ENCODE measurements at places on chromosomes 4 and X.

DNA sequence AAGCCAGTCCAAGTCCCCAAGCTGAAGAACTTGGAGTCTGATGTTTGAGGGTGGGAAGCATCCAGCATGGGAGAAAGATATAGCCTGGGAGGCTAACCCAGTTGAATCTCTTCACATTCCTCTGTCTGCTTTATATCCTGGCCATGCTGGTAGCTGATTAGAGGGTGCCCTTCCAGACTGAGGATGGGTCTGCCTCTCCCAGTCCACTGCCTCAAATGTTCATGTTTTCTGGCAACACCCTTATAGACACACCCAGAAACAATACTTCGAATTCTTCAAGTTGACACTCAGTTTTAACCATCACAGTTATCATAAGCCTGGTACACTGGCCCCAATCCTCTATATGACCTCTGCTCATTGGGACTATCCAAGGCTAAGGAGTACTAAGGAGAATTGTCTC, 124.1 kb upstream of the WDR1 start:
- DNase-seq: no peak

- no peak for DNase-seq
These were observed 33.3 kb upstream of the VCX2 start for GRCh38 chrX:8204169-8204935.

GRCh38 chr4:27619435-27619834, 758.8 kb downstream of the STIM2 start:
- no peak for DNase-seq

- DNase-seq: no peak
These were observed 72.7 kb upstream of the H2AZ1 start for GRCh38 chr4:100022792-100023222.

- DNase-seq: no peak
These were observed 8.4 kb upstream of the HERC3 start for GRCh38 chr4:88583631-88584470.

DNA sequence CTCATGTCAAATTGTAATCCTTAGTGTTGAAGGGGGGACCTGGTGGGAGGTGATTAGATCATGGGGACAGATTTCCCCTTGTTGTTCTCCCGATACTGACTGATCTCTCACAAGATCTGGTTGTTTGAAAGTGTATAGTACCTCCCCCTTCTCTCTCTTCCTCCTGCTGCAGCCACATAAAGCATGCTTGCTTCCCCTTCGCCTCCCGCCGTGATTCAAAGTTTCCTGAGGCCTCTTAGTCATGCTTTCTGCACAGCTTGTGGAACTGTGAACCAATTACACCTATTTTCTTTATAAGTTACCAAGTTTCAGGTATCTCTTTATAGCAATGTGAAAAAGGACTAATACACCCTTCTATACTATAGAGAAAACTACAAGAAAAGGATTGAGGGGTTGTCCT, 1170.5 kb upstream of the AGA start:
- DNase-seq: no peak

DNA sequence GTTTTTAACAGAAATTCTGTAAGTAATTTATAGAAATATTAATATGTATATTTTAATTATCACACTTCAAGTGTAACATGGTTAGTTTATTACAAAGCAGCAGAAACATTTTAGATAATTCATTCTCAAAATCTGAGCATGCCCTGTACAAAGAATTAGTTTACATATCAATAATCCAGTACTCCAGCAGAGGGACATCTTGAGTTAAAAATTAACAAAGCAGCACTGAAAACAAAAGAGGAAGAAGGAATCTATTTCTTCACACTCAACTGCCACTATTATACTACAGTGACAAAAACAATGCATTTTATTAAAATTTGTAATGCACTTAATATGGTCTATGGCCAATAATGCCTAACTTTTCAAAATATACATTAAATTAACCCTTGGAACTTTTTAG, 179.1 kb upstream of the KLHL4 start:
- DNase-seq: no peak

GRCh38 chrX:140521393-140521792, 16.5 kb upstream of the SOX3 start:
- DNase-seq: no peak

DNA sequence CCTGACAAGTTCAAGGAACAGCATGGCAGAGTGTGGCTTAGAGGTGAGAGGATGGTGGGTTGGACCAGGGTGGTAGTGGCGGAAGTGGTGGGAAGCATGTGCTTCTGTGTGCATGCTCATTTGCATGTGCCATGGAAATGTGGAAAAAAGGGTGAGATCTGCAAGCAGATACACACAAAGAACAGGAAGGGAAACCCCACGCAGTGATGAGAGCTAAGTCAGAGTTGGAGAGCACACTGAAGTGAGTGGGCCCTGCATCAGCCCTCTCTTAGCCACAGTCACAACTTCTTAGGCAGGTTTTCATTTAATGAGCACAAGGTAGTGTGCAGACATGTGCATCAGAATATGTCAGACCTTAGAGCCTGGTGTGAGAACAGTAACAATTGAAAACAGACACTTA, 483.8 kb downstream of the AFF2 start:
- no peak for DNase-seq

DNA sequence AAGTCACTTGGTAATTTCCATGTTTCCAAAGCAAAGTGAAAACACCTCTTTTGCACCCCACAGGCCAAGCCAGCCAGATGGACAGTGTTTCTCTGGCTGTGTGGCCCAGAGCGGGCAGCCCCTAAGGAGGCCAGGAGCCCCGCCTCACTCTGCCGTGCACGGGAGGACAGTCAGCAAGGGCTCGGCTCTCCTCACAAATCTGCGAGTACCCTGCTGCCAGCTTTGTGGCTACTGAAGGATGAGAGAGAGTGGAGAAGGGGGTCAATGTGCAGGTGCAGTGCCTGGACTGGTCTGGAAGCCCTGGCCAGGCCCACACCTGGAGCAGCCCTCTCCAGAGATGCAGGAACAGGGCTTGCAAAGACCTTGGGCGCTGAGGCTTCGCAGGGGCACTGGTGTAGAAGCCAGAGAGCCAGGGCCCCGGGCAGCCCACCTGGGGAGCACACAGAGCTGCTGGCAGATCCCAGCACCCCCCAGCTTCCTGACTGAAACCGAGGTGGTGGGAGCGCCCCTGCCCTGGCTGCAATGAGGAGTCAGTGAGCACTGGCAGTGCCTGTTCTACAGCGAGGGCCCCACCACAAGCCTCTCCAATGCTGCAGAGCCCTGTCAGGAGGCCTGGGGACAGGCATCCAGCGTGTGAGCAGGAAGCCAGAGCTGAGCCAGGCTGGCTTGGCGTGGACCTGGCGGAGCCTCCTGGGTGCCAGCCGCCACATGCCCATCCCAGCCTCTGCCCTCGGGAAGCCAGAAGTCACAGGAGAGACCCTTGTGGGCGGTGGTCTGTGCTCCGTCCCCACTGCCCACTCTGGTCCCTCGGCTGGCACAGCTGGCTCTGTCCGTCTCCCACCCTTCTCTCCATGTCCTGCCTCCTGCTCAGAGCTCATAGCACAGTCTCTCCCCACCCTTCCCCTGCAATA, 3.9 kb downstream of the SPON2 start:
- DNase-seq: no peak

GRCh38 chr4:3226944-3227343, 22.0 kb upstream of the MSANTD1 start:
- no peak for DNase-seq

GRCh38 chr4:71752383-71753042, 31.4 kb downstream of the GC start:
- DNase-seq: no peak

GRCh38 chr4:123017636-123018395, 95.4 kb upstream of the NUDT6 start:
- no peak for DNase-seq

DNA sequence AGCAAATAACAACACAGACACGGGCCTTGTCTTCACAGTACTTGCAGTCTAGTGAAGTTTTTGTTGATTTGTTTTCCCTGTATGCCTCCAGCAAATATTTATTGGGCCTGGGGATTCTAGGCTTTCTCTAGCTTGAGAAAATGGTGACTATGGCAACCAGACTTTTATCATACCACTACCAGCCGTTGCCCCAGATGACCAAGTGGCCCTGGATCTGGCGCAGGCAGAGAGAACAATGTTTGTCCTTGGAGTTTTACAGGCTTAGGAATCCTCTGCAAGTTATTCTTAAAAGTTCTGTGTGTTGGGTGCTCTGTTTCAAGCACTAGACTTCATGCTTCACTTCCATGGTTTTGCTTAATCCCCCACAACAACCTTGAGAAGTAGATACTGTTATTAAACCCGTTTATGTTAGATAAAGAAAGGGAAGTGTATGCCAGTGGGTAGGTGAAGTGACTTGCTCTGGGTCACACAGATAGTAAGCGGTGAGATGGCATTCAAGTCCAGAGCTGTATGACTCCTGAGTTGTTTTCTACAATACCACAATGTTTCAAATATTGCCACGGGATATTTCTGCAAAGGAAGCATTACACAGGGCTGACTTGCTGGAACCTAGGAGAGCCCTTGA, 94.6 kb downstream of the AKAP4 start:
- no peak for DNase-seq

GRCh38 chr4:90837241-90837640, 710.0 kb downstream of the CCSER1 start:
- no peak for DNase-seq

- no peak for DNase-seq
These were observed 18.4 kb upstream of the SORCS2 start for GRCh38 chr4:7173841-7174449.

DNA sequence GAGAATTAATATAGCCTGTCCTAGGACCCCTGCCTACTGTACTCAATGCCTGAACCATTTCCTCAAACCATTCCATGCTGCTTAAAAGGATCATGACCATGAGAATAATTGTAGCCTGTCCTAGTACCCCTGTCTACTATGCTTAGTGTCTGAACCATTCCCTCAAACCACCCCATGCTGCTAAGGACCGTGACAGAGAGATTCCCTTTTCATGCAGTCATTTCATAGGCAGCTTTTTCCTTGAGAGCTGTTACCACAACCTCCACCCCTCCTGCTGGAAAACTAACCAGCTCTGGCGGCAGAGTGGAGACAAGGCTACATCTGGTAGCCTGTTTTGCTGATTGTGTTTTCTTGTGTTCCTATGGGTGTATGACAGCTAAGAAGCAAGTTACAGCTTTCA, 174.9 kb upstream of the SMARCAD1 start:
- DNase-seq: no peak

DNA sequence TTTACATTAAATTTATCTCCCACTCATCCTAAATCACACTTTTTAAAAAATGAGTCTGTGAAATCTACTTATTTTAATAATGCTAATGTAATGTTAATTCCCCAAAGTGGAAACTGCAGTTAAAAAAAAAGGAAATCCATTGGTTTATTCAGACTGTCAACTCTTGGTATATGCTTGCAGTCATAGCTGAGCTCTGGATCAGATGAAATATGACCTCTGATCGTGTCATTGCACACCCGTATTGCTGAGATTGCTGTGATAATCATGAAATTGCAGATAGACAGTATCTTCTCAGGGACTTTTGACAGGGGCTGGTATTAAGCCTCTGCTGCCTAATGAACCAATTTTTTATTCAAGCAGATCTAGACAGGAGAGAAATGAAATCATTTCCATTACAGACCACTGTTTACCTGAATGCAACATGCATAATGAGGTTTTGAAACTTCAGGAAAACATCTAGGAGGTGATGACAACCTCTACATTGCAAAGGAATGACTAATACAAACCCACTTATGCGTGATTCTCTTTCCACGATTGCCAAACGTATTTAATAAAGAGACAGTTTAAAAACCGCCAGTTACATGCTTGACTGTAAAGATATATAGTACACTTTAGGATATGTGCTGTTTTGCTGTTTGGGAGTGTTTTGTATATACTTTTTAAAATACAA, 138.3 kb upstream of the PUDP start:
- DNase-seq: no peak

DNA sequence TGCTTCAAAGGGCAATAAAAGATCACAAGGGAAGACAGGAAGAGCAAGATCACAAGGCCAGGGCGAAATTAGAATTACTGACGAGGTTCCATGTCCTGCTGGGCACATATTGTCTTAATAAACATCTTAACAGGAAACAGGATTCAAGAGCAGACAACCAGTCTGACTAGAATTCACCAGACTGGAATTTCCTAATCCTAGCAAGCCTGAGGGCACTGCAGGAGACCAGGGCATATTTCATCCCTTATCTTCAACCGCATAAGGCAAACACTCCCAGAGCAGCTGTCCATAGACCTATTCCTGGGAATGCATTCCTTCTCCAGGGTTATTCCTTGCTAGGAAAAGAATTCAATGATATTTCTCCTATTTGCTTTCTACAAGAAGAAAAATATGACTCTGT, 12.4 kb upstream of the TDO2 start:
- DNase-seq: no peak

DNA sequence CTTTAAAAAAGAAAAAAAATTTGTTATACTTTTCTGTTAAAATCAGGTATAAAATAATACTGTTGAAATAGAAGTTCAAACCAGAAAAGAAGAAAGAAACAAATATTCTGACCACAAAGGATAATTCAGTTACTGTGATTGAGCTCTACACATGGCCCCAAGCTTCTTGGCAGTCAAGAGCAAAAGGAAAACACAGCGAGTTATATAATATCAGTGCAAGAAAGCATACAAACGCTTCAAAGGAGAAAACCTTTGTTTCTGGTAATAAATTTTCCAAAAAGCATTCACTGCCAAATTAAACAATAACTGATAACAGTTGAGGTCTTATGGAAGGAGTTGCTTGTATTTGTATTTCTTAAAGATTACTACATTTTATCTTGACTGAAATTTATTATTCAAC, 40.5 kb upstream of the EDNRA start:
- DNase-seq: no peak

DNA sequence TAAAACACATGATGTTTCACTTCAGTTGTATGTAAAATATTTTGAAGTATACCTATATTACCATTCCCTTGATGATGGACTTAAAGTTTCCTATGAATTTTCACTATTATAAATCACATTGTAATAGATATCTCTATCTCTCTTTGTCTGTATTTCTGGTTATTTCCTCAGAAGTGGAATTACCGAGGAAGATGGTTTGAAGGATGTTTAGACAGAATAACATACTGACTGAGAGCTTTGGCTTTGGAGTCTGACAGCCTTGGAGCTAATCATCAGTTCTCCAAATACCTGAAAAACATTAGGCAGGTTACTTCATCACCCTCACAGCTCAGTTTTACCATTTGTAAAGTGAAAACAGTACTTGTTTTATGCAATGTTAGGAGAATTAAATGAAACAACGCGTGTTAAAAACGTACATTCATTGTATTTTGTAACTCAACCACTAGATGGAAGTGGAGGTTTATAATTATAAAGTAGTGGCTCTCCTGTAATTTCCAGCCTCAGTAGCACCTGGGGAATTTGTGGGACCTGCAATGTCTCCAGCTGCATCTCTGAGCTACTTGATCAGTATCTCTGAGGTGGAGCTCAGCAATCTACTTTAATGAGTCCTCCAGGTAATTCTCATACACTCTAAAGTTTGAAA, 14.3 kb downstream of the JCHAIN start:
- no peak for DNase-seq

GRCh38 chrX:11836284-11836683, 78.2 kb downstream of the MSL3 start:
- DNase-seq: no peak

DNA sequence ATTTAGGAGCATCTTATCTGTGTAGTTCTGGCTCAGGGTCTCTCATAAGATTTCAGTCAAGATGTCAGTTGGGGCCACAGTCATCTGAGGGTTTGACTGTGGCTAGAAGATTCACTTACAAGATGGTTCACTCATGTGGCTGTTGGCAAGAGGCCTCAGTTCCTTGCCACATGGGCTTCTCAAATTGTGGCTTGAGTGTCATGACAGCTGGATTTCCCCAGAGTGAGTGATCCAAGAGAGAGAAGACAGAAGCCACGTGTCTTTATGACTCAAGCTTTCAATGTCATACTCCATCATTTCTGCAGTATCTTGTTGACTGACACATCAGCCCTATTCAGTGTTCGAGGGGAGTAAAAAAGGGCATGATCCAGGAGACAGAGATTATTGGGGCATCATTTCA, 131.3 kb upstream of the AP1S2 start:
- DNase-seq: peak; percentile 47

Data from activated T-cell treated with anti-CD3 and anti-CD28 coated beads, Interleukin-2, amount 50 U/mL, for 48 hours (primary cell).